ENCODE measurements at places on chromosomes 12 and 14.

DNA sequence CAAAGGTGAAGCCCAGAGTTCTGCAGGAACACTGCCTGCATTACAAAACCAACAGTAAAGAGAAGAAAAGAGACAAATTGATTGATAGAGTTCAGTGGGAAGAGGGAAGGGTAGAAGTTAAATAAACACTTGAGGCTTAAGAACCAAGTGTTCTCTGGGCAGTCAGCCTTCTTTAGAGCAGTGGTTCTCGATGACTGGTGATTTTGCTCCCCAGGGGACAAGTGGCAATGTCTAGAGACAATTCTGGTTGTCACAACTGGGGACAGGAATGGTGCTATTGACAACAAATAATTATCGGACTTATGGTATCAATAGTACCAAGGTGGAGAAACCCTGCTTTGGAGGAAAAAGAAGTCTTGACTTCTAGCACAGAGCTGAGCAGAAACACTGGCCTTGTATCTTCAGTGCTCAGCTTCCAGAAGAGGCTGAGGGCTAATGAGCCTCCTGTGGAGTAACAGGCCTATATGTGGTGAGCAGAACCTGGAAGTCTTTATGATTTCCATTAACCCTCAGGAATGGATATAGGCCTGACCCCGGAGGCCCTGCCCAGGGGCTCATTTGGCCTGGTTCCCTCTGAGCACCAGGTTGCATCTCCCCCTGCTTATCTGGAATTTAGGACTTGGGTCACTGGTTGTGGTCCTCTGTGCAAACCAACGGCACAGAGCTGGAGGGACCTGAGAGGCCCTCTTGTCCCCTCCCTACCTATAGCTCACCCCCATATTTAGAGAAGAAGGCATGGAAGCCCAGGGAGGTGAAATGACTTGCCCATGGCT is 204.6 kb upstream of the PWP1 start:
- no peak for DNase-seq

GRCh38 chr14:31110872-31111271 is 84.7 kb upstream of the STRN3 start:
- no peak for DNase-seq

DNA sequence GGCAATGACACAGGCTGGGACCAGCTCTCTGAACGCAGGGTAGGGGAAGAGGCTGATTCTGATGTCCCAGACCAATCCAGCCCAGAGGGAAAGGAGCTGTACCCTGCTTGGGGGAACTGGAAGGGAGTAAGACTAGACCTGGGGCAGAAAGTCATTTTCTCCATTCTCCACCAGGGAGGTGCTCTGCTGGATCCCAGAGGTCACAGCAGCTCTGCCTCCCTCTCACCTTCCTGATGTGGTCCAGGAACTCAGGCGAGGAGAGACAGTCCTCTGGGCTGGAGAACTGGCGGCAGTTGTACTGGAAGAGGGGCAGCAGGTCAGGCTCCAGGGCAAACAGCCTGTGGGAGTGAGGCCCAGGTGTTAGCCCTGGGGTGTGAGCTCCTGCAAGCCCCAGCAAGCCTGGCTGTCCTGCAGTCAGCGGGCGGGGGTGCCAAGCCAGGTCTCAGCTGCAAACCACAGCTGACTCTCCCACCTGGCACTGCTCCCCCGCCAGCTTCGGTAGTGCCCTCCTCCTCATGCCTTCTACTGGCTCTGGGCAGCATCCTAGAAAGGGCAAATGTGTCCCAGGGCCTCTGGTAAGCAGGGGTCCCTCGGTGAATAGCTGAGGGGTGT is 1.9 kb downstream of the NGB start:
- no peak for DNase-seq

GRCh38 chr12:115943630-115944391 is 333.7 kb downstream of the MED13L start:
- DNase-seq, result no peak

DNA sequence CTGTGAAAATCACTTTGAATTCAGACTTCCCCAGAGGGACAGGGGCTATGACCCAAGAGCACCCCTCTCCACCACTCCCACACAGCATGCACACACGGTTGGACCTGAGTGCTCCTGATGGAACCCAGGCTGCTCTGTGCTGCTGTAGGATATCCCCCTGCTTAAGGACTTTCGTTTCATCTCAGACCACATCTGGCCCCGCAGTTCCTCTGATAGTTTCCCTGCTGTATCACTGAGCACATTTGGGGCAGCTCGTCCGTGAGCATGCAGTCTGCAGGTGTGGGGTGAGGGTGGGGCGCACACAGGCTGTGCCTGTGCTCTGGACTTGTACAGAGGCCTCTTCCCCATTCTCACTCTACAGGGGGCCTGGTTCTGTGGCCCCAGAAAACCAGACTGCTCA is 345.2 kb upstream of the FKBP4 start:
- DNase-seq, result no peak

GRCh38 chr14:77979171-77979570 is 179.3 kb downstream of the ADCK1 start:
- no peak for DNase-seq

DNA sequence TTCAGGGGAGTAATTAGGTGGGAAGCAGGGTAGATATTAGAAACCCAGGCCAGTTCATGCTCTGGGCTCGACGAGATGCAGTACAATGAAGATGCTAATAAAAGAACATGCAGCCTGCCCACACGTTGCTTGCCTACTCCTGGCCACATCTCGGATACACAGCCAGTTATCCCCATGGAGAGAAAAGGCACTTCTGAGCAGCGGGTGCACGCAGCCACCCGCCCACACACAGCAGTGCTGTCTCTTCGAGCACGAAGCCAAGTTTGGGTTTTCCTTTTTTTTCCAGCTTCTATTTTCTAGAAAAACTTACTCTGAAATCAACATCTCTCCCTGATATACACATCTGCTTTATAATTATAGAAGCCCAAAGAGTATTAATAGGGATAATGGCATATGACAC is 85.7 kb downstream of the CIT start:
- no peak for DNase-seq

- peak; percentile 54 for DNase-seq
Observed at GRCh38 chr14:106831322-106831720, 1304.9 kb downstream of the TMEM121 start.

DNA sequence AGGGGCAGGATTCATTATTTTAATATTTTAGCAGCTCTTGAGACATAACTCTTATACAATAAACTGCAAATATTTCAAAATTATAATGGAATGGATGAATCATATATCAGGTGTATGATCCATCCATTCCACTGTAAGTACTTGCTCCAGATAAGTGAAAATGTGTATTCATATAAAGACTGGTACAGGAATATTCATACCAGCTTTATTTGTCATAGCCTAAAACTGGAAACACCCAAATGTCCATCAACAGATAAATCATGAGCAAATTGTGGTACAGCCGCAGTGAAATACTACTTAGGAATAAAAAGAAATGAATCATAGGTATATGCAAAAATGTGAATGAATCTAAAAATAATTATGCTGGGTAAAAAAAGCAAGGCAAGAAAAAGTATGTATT is 263.6 kb upstream of the SYT10 start:
- DNase-seq, result no peak

- DNase-seq, result no peak
Observed at GRCh38 chr12:127893895-127894609, 372.9 kb upstream of the TMEM132C start.
